Dermis microvascular lymphatic vessel endothelial cell (primary cell): ENCODE measurements at places on chromosomes 1 and 21.

DNA sequence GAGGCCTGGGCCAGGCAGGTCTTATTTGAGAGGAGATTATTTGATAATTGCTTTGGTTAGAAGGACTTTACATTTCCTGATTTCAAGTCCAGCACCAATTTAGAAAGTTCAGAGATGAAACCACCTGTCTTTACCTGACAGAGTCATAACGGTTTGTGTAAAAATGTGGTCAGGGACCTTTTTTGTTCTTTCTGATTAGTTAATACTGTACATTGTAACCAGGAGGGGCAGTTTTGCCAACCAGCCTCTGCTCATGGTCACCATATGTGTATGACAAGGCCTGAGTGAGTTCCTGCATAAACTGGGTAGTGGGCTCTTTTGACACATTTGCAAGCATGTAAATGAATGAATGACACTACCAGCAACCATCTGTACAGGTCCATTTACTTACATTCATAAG is 55.8 kb downstream of the VANGL1 start:
- no peak for DNase-seq

- no peak for DNase-seq
Observed at GRCh38 chr1:180232521-180233043, 2.5 kb downstream of the LHX4 start.

DNA sequence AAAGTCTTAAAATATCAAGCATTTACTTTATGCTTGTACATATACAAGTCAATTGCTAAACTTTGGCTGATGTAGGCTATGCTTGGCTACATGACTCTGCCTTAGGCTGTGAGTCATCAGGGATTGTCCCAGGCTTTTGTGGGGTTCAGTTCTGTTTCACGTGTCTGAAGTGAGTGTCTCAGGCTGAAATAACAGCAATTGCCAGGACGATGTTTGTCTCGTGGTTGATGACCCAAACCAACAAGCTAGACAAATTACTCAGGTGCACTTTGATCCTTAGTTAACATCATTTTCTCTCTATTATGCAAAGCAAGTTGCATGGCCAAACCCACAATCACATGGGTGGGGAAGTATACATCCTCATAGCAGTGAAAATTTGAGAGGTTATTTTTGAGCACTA is 410.1 kb downstream of the BRINP3 start:
- DNase-seq, result no peak

DNA sequence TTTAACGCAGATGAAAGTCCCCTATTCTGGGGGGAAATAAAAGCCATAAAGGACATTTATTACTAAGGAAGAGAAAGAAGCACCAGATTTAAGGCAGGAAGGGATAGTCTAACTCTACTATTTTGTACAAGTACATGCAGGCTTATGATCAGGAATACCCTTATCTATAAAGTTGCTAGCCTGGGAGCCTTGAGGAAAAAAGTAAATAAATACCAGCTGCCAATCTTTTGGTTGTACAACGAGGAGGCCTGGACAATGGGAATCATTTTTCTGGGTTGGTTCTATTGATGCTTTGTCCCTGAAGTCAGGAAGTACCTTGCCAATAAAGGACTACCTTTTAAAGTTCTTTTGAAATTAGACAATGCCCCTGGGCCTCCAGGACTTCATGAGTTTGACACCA is 367.8 kb downstream of the LMO4 start:
- DNase-seq, result no peak

- no peak for DNase-seq
Observed at GRCh38 chr1:63046539-63046938, 262.6 kb downstream of the ATG4C start.

DNA sequence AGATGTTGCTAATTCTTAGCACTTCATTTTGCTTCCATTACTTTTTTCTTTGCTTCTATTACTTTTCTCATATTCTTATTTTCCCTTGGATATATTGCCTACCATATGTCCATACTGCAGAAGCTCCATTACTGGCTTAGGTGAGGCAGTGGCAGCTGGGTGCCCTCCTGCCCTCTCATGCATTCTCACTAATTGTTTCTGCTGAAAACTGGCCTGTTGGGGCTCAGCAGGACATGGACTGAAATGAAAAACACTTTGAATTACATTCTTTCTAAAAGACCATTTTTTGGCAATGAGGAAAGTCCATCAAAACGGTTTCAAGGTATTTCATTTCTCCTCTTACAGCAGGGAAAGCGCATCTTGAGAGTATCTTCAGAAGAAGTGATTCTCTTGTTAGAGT is 122.9 kb downstream of the MAST2 start:
- no peak for DNase-seq

DNA sequence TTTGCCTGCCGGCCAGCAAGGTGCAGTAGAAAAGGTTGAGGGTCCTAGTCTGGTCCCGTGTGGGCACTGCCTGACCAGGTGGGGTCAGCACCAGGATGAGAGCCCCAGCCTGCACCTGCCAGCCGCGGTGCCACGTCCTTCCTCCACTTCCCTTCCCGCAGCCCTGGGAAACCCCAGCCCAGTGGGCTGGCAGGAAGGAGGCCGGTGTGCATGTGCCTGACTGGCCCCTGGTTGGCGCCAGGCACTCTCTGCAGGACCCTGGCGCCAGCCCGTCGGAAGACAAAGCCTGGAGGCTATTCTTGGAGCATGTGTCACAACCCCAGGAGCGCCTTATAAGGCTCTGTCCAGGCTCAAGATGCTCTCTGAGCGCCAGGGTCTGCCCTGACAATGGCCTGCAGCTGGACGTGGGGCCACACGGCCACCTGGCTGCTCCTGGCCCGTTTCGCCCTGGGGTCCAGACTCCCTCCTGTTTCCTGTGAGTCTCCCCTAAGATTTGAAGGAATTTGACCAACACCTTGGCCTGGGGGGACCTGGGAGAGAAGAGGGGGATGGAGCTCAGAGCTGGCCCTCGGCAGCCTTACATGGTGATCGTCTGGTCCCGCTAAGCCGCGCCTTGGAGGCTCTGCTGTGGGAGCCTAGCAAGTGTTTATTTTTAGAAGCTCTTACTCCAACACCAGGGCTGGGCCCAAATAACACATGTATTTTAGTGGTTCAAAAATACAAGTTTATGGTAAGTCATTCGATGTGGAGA is 31.9 kb upstream of the POFUT2 start:
- no peak for DNase-seq

GRCh38 chr1:109750920-109751319 is 10.1 kb upstream of the GSTM3 start:
- no peak for DNase-seq

- no peak for DNase-seq
Observed at GRCh38 chr1:247468481-247469140, 10.7 kb upstream of the OR2B11 start.
